Astrocyte of the hippocampus (primary cell): ENCODE measurements at places on chromosomes 3 and 15.

DNA sequence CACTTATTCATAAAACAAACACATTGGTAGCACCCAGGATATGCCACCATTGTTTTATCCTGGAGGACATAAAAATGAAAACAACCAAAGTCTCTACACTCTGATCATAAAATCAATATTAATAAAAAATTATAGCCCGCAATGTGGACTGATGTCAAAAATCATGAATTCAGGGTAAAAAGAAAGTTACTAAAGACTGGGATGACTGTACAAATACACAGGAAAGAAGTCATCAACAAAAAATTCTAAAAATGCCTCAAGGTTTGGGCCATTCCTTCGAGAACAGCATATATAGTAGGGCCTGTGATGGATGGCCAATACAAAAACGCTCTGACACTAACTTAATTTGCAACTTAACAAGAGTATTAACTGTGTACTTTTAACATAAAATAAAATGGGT is 76.8 kb downstream of the THBS1 start:
- DNase-seq, result peak; percentile 73

GRCh38 chr15:90087454-90088154 is 14.7 kb downstream of the IDH2 start:
- peak; percentile 37 for DNase-seq

DNA sequence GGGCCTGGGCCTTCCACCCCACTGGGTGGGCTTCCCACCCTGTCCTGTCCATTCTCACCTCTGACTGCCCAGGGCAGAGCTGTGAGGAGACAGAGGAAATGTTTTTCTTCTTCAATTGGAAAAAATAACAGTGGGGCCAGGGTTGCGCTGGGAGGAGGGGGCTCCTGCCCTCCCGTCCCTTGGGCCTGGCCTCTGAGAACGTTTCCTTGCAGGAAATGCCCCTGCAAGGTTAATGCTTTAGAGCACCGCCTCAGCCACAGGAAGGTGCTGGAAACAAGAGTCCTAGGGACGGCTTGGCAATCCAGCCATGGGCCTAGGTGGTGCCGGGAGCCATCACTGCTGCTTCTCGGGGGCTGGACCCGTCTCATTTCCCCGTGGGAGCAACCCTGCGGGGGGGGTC is 3.8 kb upstream of the PLXND1 start:
- no peak for DNase-seq

GRCh38 chr15:89784686-89784960 is 8.5 kb downstream of the MESP2 start:
- DNase-seq, result no peak

DNA sequence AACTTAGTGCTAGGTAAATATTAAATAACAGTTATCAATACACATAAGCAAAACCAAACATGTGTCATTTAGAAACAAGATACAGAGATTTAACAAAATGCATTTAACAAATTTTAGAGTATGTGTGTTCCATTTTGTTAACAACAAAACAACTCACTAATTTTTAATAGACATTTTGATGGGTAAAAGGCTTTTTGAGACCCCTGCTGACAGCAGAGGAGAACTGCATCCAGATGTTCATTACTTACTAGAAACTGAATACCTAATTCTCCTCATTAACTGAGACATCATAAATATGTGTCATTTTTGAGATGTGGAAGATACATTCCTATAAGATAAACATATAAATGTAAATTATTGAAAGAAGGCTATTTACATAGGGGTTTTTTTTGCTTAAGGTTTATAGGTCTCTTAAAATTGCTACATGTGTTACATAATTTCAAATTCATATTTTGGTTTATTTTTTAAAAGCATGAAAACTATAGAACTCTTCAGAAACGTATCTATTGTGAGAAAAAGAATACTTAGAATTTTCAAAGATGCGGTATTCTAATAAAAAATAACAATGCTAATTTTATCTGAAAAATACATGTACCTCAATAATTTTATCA is 1009.8 kb downstream of the TUSC7 start:
- peak; percentile 50 for DNase-seq

GRCh38 chr3:61594144-61594963 is 33.0 kb downstream of the PTPRG start:
- DNase-seq, result no peak

DNA sequence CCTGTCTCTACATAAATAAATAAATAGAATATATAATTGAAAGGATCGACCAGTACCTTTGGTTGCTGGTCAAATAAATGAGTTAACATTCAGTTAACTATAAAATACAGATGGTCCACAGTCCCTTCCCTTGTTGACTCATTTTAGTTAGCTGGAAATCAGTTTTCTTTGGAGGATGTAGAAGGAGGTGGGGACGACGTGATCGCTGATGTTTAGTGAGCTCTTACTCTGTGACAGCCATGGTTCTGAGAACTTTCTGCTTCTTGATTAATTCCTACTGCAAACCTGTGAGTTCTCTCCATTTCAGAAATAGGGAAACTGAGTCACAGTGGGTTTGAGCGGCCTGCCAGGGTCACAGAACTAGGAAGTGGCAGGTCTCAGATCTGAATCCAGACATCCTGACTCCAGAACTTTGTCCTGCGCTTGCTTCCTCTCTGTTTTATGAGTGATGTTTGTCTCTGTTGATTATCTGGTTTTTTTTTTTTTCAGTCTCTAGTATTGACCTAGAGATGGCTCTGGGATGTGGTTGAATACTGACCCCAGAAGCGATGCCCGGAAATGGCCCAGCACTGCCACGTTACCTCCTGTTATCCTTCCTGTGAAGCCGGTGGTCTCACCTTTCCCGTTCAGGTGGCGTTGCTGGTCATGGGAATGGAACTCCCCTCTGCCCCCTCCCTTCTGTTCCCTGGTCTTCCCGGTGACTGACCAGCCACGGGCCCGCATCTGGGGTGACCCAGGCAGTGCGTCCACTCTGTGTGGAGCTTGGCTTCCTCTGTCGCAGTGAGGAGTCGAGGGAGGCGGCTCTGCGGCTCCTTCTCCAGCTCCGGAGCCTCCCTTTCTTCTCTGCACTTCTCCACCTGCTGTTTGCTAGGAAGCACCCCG is 18.2 kb downstream of the SYNM start:
- peak; percentile 22 for DNase-seq

GRCh38 chr3:43689766-43690399 is 855 bp upstream of the ABHD5 start:
- DNase-seq, result no peak

GRCh38 chr3:189458528-189458927 is 172.7 kb upstream of the TP63 start:
- peak; percentile 13 for DNase-seq

DNA sequence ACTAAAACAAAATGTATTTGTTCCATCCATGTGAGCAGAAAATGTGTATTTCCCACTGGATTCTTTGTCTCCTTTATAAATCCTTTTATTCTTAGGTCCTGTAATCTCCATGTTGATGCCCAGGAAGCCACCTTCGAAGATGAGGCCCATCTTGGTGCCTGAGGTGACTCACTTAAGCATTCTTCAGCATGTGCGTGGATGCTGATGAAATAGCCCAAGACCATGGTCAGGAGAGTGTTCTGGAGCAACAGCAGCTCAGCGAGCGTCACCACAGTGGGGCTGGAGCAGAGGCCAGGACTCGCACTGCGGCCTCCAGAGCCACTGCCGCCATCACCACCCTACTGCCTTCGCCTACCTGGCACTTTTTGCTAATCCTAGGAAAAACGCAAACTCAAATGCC is 520.9 kb downstream of the FHIT start:
- DNase-seq, result no peak

GRCh38 chr3:14874784-14875183 is 56.0 kb downstream of the FGD5 start:
- no peak for DNase-seq

GRCh38 chr15:31278061-31278445 is 48.6 kb upstream of the KLF13 start:
- no peak for DNase-seq

DNA sequence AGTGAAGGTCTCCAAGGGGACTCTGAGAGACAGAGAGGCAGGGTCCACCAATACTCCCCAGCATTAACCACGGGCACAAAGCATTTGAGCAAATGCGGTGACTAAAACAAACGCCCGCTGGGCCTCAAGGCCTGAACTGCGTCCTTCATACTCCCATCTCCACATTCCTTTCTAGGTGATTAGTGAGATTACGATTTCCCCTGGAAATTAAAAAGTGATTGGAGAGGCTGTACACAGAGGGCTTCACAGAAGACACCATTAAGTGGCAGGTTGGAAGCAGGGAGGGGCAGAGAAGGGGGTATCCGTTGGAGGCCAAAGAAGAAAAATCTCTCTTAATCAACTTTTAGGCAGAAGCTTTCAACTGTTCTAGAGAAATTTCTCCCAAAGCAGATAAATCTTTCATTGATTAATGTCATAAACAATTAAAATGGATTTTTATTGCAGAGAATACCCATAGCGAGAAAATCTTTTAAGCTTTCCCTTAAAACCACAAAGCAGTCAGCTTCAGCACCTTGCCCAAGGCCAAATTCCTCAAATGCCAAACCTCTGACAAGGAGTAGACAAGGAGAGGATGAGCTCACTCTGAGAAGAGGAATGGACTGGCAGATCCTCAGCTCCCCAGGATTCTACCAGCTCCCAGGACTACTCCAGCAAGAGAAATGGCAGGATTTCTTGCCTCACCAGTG is 38.2 kb downstream of the MB21D2 start:
- peak; percentile 96 for DNase-seq

DNA sequence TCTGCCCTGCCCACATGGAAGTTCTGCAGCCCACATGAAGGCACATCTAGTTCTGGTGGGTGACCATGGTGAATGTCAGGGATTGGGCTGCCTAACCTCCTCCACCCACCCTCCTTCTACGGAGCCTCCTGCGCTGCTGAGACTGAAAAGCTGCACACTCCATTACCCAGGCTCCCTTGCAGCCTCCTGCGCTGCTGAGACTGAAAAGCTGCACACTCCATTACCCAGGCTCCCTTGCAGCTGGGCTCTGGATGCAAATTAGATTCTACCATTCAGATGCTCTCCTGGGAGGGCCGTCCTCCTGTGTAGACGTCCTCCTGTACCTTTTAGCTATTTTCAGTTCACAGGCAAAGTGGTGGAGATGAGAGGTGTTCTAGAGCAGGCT is 32.1 kb downstream of the POMGNT2 start:
- DNase-seq, result no peak

DNA sequence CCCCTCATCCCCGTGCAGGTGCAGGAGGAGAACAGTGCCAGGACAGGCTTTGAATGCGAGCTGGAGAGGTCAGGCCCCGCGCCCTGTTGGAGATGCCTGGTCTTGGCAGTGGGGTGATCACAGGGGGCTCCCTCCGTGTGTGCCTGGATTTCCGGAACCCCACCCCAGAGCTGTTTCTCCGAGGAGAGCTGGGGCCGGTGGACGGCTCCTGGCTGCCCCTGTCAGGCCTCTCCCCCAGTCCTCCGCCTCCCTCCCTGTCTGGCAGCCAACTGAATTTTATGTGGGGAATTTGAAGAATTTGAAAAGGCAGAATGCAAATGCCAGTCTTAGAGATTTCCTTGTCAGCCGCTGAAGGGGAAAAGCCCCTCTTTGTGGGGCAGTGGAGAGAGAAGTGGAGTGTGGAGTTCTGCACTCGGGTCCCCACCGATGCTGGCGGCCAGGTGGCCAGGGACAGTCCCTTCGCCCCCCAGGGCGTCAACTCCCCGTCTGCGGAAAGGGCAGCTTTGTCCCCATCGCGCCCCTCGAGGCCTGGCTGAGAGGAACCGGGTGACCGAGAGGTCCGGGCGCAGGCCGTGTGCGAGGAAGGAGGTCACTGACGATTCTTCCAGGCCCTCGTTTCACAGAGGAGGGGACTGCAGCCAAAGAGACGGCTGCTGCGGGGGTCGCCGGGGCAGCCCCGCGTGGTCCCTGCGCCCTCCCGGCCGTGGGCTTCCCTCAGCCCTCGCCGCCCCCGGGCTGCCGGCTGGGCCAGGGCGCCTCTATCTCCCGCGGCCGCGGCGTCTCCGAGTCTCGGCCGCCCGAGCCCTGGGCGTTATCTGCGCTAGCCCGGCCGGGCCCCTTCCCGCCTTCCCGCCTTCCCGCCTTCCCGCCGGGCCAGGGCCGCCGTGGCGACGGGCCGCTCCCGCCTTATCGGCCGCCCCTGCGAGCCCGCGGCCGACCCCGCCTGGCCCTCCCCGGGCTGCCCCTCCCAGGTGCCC is 56.0 kb upstream of the LCTL start:
- DNase-seq, result peak; percentile 86

GRCh38 chr3:172608575-172608974 is 85.3 kb upstream of the TNFSF10 start:
- no peak for DNase-seq

DNA sequence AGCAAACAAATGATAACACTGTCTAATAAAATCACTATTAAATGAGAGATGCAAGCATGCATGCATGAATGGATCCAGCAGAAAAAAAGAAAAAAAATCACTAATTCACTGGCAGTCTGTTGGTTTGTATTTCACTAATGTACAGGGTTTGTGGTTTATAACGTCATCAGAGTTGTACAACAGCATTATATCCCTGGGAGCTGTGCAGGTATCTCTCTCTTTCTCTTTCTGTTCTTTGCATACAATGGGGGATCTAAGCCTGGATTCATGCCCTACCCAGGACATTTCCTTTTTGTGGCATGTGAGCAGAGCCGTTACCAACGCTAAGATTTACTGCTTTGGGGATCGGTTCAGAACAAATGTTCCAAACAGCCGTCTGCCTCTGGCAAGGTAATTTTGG is 229.5 kb downstream of the SOX2 start:
- DNase-seq, result no peak

- no peak for DNase-seq
These were observed 18.2 kb downstream of the SLC9A9 start for GRCh38 chr3:143830063-143830462.

DNA sequence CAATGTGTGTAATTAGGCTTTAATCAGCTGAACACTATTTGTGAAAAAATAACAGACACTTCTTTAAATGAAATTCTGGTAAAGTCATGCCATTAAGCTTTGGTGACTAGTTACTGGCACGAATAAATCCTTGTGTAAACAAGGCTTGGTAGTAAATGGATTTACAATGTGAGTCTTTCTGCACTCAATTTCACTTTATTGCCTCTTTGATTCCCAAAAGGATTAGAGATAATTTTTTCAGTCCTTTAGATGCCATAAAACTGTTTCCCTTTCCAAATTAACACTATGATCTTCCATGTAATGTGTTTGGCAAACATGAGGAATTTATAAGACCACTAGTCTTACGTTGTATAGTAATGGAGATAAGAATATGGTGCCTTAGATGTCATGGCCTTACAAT is 339.5 kb upstream of the DNAJC19 start:
- DNase-seq, result no peak

DNA sequence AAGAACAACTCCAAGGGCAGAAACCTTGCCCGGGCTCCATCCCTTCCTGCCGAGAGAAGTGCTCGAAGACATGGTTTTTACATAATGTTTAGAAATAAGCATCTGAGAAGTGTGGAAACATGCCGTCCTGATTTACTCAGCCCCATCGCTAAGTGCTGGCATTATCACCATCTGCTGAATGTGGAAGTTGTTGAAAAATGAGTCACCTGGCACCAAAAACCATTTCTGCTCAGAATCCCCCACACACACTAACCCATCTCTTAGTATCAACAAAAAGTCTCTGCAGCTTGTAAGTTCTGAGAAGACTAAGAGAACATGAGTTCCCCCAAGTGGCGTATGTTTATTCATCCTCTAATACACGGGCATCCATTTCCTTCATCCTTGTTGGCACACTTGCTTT is 51.0 kb upstream of the ARL8B start:
- peak; percentile 83 for DNase-seq

GRCh38 chr3:142210144-142210543 is 15.2 kb downstream of the GK5 start:
- peak; percentile 43 for DNase-seq
